ENCODE measurements at places on chromosomes 16 and 17.
A peak's percentile ranks its signal among the peaks of the same experiment; 100 is the strongest.

DNA sequence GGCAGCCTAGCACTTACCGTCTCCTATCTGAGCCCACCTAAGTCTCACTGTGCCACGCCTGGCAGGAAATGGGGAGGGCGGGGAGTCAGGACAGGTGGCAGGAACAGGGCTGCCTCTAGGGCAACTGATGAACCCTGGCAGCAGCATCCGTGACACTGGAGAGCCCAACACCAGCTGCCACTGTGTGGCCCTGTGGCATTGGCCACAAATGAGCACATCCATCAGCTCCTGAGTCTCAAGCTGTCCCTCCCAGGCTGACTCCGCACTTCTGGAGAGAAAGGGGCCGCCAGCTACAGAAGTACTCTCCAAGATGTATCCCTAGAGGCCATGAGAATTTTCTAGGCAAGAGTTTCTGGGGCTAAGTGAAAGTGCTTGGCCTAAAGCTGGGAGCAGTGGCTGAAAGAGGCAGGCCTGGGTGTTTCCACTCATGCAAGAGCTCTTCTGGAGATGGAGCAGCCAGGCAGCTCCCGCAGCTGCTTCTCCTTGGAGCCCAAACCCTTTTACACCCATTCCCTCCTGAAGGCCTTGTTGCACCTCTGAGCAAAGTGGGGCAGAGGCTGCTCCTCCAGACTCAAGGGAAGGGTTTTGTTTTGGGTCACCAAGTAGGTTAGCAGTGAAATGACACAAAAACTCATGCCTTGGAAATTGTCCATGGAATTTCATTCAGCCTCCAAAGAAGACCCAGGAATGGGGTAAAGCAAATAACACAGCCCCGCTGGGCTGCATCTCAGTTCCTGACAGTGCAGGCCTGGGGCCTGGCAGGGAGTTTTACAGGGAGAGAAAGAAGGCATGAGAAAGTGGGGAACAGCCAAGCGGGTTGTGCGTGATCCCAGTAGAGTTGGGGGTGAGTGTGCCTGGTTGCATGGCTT lies 25.8 kb downstream of the PEMT start:
- DNase-seq: no peak

- no peak for DNase-seq
Measured at GRCh38 chr16:23482778-23483177, 27.5 kb downstream of the GGA2 start.

DNA sequence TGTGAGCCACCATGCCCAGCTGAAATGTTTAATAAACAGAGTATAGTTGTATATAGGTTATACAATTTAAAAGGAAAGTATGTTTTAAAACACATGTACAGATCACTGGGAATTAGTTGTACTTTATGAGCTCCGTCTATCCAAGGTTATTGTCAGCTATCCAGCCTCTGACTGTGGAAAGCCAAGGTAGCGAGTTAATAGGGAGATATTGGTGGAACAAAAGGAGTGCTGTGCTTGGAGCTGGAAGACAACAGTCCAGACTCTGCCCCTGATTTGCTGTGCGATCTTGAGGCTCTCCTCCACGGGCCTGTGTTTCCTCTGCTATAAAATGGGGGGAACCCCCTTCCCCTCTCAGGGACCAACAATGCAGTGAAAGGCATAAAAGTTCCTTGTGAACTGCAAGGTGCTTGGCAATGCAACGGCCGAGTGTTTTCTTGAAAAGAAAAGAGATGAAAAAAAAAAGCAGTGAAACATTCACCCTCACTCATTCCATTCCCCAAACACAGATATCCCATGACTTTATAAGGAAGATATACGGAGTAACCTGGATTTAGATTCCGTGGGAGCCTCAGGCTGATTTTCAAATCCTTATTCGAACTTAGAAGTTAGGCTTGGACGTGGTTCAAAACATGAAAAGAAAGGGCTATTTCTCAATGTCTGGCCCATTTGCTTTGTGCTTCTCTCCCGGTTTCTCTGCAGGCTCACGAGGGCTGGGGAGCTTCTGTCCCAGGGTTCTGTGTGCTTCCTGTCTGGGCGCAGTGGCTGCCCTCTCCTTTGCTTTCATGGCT lies 34.1 kb downstream of the CUEDC1 start:
- DNase-seq: no peak

- no peak for DNase-seq
Measured at GRCh38 chr17:78737332-78737731, 44.7 kb downstream of the CYTH1 start.

DNA sequence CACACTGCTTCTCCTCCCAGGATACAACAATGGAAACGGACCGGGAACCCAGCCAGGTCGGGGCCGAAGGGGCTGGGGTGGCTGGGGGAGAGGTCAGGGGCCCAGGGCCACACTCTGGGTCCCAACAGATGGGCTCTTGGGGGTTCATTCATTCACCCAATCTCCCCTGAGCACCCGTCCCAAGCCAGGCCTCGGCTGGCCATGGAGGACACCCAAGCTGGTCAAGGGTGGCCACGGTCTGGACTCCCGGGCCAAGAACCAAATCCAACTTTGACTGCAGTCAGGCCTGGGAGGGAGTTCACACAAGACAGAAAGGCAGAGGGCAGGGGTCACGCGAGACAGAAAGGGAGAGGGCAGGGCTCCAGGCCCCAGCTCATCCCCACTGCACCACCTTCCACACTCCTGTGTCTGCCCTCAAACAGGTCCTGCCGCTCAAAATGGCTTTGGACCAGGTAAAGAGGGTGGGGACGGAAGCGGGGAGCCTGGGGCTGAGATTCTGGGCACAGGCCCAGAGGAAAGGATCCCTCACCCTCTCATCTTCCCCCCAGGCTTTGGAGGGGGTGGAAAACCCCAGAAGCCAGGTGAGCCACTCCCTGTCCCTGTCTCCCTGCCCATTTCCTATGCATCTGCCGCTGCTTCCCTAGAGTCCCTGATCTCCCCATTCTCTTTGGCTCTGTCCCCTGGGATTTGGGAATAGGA lies 12.3 kb upstream of the PKMYT1 start:
- DNase-seq: no peak

GRCh38 chr17:1753767-1754429 lies 8.0 kb upstream of the SERPINF1 start:
- DNase-seq: no peak

DNA sequence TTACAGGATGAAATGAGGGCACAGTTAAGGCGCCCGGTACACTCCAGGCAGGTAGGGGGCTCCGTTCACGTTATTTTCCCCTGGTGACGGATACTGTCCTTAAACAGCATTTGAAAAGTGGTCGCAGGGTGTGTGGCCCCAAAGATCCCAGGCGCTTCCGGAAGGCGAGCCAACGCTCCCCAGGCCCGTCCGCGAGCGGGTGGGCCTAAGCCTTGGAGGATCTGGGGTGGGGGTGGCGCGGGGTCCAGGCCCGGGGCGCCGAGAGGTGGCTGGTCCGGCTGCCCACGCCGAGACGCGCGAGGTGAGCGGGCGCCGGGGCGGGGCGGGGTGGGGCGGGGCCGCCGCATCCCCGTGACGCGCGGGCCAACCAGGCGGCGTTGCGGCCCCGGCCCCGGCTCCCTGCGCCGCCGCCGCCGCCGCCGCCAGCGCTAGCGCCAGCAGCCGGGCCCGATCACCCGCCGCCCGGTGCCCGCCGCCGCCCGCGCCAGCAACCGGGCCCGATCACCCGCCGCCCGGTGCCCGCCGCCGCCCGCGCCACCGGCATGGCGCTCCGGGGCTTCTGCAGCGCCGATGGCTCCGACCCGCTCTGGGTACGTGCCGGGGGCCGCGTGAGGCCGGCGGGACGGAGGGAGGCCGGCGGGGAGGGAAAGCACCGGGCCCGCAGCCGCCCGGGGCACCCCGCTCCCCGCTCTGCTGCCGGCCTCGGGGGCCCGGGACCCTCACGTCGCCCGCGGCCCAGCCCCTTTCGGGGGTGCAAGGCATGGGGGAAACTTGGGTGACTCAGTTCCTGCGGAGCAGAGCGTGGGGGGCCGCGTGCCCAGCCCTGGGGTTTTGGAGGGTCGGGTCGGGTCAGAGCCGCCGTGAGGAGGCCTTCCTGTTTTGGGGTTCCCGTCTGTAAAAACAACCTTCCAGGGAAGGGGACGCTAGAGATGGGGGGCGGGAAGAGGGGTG lies at the start of gene ABCC1:
Gene ABCC1 (plus strand): TSS at position 407 of the 951 bp plus-strand sequence. CDS start 136 bp downstream, at position 543.
- no peak for DNase-seq

- DNase-seq: no peak
Measured at GRCh38 chr17:38786372-38786771, 13.0 kb downstream of the PIP4K2B start.

GRCh38 chr16:24858219-24859041 lies 12.7 kb downstream of the SLC5A11 start:
- DNase-seq: no peak

DNA sequence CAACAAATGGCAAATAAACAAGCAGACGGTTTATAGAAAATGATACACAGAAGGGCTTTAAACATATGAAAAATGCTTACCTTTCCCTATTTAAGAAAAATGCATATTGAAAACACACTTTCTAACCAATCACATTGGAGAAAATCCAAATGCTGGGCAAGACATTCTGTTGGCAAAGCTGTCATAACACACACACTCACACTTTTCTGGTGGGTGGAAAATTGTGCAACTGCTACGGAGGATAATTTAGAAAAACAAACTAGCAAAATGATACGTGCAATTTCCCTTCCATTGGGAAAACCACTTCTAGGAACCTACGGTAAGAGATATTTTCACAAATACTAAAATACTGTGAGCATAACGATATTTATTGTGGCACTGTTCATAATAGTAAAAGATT lies 9.8 kb upstream of the MYH3 start:
- DNase-seq: no peak

DNA sequence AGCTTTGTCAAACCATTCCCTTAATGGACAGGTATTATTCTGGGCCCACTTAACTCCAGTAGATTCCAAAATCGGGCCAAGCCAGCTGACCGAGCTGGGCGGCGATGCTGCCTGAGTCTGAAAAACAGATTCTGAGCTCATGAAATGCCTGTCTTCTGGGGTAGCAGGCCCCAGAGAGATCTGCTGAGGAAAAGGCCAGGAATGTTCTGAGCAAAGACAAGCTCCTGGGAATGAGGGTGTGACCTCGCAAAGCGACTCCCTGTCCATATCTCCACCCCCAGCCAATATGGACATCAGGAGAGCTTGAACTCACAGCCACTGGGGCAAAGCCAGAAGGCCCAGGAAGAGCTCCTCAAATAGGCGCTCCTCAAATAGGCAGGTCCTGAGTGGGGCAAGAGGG lies 23.7 kb downstream of the ZNF423 start:
- DNase-seq: no peak

- no peak for DNase-seq
Measured at GRCh38 chr16:35210681-35211433, 1751.4 kb downstream of the TP53TG3F start.

DNA sequence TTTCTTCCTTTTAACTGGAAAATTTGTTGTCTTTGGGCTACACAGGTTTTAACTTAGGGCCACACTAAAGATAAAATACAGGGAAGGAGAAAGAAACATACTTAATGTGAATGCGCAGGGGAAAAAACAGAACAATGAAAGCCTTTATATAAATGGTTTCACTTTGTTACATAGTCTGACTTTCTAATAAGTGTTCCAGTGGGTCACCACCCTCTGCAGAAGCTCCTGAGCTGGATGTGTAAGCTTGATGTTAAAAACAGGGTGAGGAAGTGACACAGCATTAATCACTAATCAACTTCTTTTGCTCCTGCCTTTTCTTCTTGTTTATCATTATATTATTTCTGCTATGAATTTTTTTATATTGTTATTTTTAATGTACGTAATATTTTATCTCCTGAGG lies 445.6 kb upstream of the CA10 start:
- DNase-seq: no peak

GRCh38 chr17:67126983-67127382 lies 82.6 kb downstream of the CACNG1 start:
- no peak for DNase-seq

GRCh38 chr16:89371968-89372634 lies 118.3 kb downstream of the ANKRD11 start:
- no peak for DNase-seq

DNA sequence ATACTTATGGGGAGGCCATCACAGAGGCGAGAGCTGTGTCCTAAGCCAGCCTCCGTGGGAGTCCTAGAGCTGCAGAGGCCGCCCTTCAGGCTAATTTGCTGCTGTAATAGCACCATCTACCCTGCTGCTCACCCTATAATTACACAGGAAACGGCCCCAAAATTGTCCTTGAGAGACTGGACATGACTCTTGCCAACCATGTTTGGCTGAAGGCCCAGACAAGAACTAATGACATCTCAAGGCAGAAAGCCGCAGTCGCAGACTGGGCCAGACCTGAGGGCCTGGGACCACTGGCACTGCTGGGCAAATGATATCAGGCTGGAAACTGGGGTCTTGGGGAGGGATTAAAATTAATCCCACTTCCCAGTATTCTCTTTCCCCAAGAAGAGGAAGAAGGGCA lies 24.1 kb downstream of the PSMD7 start:
- DNase-seq: no peak

- DNase-seq: no peak
Measured at GRCh38 chr16:56898847-56899246, 33.1 kb upstream of the HERPUD1 start.

DNA sequence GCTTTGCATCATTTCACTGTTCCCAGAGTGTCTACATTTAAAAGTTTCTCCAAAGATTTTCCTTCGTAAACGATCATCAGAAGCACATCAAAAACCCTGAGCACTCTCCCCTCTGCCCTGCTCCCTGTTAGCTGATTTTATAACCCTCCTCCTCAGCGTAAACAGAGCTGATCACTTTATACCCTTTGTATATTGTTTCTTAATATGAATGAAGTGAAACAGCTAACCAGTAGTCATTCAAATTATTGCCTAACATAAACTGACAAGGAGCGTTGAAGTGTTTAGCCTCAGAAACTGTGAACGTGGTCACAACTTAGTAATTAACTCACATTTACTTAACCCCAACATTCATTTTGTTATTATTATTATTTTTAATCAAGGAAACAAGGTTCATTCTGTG lies 160.0 kb upstream of the FOXF1 start:
- DNase-seq: no peak

DNA sequence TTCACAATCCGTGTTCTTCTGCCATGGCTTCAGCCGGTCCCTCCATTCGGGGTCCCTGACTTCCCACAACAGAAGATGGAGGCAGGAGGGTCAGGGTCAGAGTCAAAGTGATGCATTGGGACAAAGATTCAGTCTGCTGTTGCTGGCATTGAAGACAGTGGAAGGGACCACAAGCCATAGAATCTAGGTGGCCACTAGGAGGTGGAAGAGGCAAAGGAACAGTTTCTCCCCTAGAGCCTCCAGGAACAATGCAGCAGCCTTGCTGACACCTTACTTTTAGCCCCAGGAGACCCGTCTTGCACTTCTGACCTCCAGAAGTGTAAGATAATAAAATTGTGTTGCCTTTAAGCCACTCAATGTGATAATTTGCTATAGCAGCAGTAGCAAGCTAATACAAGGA lies 55.9 kb downstream of the MFSD11 start:
- DNase-seq: peak; percentile 53
